Brain microvascular endothelial cell (primary cell): ENCODE measurements at places on chromosomes 12 and 14.
A peak's percentile ranks its signal among the peaks of the same experiment; 100 is the strongest.

GRCh38 chr12:14776236-14776961 lies 26.9 kb downstream of the WBP11 start:
- DNase-seq = no peak

GRCh38 chr12:64884164-64884542 lies 59.7 kb downstream of the TBC1D30 start:
- DNase-seq = no peak

DNA sequence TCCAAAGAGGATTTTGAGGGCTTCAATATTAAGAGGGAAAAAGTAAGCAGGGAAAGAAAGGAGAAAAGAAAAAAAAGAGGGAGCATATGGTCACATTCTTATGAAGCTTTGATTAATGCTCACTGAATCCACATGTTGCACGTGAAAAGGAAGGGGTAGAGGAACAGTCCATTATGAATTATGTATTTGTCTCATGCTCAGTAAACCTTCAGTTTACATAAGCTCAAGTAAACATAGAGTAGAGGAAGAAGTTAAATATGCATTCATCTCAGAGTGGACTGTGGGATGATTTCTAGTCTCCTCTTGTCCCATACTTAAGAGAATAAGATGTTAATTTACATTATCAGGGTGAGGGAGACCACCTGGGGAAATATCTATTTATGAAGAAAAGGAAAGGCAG lies 334.5 kb downstream of the IPO8 start:
- no peak for DNase-seq

- DNase-seq = no peak
These were observed 87.4 kb downstream of the OR11H12 start for GRCh38 chr14:18688346-18688745.

- peak; percentile 5 for DNase-seq
These were observed 343.9 kb downstream of the NPAS3 start for GRCh38 chr14:33282331-33283230.
